Activated naive CD8-positive, alpha-beta T cell treated with anti-CD3 and anti-CD28 coated beads, Interleukin-2, amount 50 U/mL, for 16 hours (primary cell): ENCODE measurements at places on chromosomes 2 and 18.

DNA sequence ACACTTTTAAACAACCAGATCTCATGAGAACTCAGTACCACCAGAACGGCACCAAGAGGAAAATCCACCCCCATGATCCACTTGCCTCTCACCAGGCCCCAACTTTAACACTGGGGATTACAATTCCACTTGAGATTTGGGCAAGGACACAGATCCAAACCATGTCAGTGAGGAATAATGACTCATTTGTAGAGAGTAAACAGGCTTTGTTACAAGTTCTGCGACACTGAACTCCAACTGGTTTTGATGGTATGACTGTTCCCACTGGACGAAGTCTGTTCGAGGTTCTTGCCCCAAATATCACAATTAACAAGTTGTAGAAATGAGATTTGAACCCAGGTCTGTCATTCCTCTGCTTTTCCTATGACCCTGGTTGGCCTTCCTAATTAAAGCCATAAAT is 718.1 kb upstream of the ID2 start:
- DNase-seq, result no peak

GRCh38 chr2:190693533-190694232 is 44.8 kb downstream of the NAB1 start:
- no peak for DNase-seq

- DNase-seq, result no peak
Observed at GRCh38 chr2:155418753-155419152, 720.3 kb downstream of the KCNJ3 start.

- DNase-seq, result no peak
Observed at GRCh38 chr2:218482651-218483050, 63.7 kb downstream of the VIL1 start.

- DNase-seq, result peak; percentile 56
Observed at GRCh38 chr2:6773007-6773693, 92.6 kb downstream of the CMPK2 start.

DNA sequence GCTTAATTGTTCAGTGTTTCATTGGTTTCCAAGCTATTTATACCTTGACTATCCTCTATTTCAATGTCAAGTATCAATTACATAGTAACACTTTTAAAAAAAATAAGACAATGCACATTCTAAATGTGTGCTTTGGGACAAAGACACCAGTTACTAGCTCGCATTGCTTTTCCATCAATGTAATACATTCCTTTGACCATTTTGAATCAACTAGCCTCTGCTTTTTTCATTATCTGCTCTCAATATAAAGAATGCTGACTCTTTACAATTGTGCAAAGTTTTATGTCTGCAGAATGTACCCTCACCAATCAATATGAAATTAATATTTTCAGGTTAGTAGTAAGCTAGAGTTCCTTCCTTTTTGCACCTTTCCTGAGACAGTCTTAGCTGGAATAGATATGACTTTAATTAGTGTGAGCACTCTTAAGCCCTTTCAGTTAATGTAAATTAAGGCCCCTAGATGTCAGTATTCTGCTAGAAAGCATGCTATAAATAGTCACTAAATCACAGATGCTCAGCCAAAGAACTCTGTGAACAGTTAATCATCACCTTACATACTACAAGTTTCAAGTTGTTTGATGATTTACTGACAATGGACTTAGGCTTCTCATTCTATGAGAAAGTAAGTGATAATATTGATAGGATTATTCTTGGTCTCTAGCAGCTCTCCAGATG is 413.6 kb downstream of the PTH2R start:
- DNase-seq, result no peak

DNA sequence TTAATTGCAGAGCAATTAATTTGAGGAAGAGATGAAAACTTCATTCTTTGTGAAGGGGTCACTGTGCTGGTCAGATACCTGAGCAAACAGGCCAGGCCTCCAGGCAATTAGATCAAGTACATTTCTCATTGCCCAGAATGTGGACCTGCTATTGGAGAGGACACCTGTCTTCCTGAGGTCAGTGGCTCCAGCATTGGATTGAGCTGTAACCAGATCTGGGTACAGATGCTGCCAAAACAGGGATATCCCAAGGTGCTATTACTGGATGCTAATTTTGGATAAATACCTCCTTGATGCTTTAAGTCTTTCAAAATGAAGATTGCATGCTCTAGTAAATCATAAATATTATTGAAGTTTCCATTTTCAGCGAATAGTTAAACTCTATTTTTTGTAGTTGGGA is 131.5 kb downstream of the FAM161A start:
- no peak for DNase-seq

DNA sequence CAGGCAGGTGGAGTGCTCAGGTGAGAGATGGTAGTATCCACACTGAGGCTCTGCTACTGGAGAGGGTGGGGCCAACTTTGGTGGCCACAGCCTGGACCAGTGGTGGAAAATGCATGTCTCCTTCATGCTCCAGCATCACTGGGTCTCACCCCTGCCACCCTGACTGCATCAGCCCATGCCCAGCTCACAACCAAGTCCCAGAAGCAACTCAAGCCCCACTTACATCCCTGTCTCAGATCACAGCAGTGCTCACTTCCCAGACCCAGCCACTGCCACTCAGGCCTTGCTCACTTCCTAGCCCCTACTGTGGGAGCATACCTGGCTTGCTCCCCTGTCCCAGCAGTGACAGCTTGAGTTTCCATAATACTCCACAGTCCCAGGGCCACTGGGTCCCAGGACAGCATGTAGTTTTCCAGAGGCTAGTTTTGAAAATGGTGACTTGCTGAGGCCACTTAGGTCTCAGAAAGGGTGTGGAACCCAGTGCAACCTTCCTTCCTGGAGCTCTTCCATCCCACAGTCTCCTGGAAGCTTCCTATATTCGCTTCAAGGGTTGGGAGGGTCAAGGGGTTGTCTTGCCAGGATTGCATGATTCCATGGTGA is 58.8 kb downstream of the GPC1 start:
- no peak for DNase-seq

- DNase-seq, result no peak
Observed at GRCh38 chr2:48529676-48530032, 300 bp upstream of the STON1 start.

DNA sequence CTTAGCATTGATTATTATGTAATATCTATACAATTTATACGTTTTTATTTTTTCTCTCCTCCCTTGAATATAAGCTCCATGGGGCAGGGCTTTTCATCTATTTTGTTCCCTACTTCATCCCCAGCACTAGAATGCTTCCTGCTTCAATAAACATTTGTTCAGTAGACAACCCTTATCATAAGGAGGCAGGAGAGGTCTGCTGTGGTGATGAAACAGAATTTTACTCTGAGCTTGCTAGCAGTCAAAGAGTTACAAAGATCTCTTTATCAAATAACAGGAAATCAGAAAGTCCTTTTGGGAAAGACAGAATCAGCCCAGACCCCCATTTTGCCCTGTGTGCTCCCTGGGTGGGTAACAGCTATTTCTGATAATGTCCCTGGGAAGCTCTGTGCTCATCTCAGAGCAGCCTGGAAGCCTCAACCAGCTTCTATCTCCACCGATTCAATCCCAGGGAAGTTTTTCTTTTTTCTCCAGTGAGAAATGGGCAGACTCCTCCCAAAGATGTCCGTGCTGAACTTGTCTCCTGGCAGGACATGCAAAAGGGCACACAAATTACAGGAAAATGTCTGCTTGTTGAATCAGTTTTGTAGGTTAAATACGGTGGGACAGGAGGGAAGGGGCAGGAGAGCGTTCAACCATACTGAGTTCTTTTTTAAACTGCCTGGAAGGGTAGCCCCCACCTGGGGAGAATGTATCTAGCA is 84.7 kb upstream of the PKDCC start:
- no peak for DNase-seq

GRCh38 chr2:126650994-126651393 is 5.0 kb upstream of the GYPC start:
- DNase-seq, result no peak

- no peak for DNase-seq
Observed at GRCh38 chr2:27622921-27623384, 5.9 kb downstream of the CCDC121 start.

DNA sequence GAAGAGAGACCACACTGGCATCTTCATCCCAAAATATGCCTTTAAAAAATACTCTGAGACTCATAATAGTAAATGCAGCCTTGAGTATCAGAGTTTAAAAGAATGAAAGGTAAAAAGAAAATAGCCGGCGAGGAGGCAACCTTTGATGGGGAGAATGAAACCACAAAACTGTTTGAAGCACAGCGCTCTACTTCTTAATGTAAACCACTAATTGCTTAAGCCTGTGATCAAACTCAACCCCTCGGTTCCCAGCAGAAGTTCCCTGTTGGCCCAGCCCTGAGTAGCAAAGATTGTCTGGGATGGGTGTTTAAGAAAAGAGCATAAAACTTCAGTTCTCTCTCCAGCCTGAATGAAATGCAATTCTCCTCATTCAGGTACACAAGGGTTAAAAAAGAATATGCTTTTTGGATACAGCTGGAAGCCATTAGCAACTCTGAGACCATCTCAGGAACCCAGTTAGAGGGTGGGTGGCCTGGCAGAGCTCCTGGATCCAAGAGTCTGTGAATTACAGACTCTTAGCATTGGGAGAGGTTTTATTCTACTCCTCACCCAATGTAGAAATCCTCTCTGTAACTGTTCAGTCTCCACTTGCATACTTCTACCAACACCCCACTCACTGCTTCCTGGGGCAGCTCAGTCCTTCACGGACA is 44.8 kb downstream of the VIT start:
- DNase-seq, result no peak

DNA sequence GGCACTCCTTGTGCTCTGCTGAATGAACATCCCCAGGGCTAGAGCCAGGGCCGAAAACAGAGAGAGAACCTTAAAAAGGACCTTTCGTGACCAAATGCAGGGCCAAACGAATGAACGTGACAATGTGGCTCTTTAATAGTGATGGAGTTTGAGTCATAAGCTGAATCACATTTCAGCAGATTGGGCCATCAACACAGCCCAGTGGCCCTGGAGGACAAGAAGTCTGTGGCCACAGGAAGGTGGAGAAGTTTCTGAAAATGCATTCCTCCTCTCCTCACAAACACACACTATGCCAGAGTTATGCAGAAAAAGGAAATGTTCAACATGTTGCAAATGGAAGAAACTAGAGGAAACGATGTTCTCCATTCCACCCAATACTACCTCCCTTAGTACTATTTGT is 415.8 kb downstream of the HRH4 start:
- no peak for DNase-seq

DNA sequence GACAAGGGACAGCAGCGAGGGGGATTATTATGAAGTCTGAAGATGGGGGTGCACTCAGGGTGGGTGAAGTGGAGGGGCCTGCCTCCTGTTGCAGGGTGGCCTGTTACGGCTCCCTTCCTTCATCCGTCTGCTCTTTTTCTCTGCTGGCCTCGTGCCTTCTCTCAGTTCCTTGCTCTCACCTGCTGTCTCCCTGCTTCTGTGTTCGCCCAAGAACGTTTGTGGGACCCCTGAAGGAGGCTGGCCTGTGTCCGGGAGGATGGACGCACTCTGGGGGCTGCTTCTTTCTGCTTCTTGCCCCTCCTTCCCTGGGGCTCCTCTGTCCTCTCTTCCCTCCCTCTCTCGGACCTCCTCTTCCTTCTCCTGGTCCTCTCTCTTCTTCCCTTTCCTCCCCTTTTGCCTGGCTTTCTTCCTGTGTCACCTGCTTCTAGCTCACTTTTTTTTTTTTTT is 13.8 kb downstream of the MROH2A start:
- DNase-seq, result no peak

DNA sequence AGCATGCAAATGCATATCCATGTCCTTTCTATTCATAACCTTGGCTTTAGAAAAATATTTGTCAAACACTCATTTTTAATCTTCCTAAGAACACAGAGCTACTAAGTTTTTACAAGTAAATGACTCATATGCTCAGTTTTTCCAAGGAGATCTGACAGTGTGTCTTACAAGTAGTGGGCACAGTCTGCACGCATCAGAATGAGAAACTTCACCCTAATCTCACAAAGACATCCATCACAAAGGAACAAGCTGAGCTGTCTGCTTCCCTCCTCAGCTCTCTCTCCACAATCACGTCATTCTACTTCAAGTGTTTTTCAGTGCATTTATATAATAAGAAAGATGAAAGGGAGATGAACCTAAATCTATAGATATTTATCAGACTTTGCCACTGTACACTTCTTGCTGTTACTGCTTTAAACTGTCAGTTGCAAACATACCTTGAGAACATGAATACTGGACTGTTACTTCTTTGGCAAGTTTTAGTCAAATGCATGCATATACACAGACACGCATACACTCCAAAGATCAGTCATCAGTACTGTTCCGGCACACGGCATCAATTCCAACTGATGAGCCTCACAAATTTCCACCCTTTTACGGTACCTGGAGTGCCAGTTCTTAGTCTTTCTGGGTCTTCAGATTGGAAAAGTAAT is 75.7 kb downstream of the RBMS1 start:
- no peak for DNase-seq

DNA sequence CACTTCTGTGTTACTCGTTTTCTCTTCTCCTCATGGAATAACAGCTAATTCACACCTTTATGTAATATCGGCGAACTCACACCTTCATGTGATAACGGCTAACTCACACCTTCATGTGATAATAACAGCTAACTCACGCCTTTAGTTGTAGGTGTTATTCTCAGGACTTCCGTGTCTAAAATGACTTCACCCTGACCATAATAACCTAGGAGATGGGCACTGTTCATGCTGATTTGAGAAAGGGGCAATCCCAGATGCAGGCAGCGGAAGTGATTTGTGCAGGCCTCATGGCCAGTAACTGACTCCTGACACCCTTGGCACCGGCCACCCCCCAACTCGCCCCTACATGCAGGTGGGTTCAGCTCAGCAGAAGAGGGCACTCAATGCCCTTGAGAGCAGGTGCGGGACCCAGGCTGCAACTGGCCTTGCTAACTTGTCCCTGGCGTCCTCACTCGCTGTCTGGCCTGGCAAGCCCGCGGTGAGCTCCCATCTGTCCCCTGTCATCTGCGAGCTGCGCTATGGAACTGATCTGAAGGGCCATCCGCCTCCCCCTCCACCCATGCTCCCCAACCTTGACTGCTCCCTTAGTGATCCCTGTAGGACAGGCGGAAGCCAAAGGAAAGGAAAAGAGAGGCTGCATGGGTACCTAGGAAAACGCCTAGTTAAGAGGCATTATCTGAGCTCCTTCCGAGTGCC is 42.6 kb upstream of the MTCL1 start:
- DNase-seq, result no peak
